ENCODE measurements at places on chromosomes 11 and 22. TPM values are rescaled to one million over a fixed set of nuclear protein-coding genes. Genes with fewer than 3 reads are reported as not detected.

The API5 gene
- total RNA-seq, result 130 TPM

The FAM83F gene
- 1.1 TPM for total RNA-seq

The DMC1 gene
- total RNA-seq, result 10.8 TPM

The EXPH5 gene
- 11.8 TPM for total RNA-seq
